ENCODE measurements at places on chromosomes 1 and 21.
A peak's percentile ranks its signal among the peaks of the same experiment; 100 is the strongest.

DNA sequence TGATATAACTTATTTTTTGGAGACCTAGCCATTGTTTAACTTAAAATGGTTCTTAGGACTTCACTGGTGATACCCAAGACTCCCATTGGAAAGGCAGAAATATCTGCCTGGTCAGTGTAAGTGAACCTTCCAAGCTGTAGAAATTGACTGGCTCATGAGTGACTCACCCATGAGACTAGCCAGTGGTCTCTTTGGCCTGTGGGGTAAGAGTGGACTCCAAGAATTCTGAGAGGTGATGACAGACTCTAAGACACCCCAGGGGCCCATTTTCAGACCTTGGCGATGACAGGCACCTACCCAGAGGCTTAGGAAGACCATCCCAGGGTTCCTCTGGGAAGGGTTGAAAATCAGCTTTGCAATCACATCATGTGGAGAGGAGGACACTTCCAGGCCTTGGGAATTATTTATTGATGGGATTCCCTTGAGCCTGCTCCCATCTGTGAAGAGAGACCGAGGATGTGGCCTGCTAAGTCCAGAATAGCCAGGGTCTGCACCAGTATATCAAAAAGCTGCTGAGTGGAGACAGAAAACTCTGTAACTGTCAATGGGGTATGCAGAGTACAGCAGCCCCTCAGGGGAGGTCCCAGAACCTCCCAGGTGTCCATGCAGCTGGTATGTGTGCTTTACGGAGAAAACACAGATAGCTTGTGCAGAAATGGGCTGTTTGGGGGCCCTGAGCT, 78.9 kb downstream of the KAZN start:
- DNase-seq = no peak

DNA sequence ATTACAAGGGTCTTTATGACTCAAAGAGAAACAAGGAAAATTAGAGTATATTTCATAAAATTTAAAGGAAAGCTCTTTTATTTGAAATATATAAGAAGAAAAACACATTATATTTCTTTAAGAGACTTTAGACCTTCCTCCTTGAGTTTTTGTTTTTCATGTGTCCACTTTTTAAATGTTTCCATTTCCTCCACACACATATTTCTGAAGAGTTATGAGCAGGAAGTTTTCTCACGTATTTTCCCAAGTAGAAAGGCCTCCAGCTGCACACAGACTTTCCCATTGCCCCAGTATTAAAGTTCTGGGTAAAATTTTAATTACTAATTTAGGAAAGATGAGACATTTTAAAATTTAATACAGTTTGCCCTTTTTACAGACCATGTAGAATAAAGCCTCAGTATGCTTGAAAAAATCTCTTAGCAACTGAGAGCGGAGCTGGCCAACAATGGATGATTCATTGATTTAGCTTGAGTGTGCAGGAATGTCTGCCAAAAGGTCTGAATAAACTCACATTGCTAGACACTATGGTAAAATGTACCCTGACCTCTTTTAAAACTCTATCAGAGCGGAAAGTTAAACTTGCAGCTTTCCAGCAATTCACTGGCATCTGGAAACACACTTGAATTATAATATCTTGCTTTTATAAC, 57.9 kb downstream of the DDAH1 start:
- no peak for DNase-seq

DNA sequence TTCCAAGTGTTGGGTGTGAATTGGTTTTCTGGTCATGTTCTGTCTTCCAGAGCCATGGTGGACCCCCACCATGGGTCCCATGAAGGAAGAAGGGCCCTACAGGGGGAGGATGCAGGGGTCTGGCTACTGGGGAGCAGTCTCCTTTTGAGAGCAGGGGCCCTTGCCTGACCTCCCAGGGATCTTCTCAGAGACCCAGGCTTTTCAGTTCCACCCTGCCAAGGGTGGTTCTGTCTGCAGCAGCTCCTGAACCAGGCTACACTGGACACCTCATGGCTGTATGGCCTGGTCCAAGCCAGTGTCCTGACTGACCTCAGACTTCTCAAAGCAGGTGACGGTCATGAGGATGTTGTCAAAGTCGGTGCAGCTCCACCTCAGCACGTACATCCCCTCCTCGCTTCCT, 109.0 kb downstream of the JAK1 start:
- peak; percentile 62 for DNase-seq

DNA sequence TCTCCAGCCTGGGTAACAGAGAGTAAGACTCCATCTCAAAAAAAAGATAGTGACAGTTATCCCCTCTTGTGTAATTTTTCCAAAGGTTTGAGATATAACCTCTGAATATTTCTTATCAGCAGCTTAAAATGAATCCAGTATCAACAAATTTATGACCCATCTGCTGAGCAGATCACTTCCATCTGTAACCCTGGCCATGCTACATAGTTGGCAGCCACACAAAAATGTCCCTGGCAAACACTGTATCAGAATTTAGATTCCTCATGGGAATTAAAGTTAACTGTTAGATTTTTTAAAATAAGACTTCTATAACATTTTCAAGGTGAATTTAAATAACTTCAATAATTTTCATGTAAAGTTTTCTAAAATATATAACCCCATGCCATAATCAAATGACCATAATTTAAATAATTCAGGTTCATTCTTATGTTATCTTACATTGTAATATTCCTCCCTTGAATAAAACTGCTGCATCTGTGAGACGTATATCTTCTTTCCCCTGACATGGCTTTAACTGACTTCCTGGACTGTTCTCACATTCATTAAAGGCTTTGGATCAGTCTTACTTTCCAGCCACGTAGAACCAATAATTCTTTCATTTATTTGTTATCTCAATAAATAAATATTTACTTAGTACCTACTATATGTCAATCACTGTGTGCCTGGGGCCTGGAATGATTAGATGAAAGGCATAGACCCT, 5.3 kb upstream of the PRPF38B start:
- no peak for DNase-seq

- DNase-seq = no peak
Measured at GRCh38 chr21:35294231-35294898, 245.3 kb upstream of the RUNX1 start.

- DNase-seq = peak; percentile 68
Measured at GRCh38 chr21:42158846-42159245, 60.1 kb upstream of the ABCG1 start.

GRCh38 chr21:38903690-38904139, 98.0 kb downstream of the ETS2 start:
- DNase-seq = peak; percentile 79

DNA sequence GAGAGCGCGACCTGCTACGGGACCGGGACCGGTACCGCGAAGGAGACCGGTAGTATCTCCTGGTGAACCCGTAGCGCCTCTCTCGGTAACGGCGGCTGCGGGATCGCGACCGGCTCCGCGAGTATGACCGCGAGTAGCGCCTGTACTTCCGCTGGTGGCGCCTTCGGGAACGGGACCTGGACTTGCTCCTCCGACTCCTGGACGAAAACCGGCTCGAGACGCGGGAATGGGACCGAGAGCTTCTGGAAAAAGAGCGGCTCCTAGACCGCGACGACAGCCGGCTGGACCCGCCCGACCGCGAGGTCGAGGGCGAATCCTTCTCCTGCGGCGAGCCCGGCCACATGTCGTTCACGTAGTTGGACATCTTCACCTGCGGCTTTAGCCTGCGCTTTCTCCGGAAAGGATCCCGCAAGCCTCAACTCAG, 642 bp downstream of the RSRP1 start:
- no peak for DNase-seq

- DNase-seq = no peak
Measured at GRCh38 chr1:153293851-153294250, 18.9 kb downstream of the PGLYRP3 start.

GRCh38 chr1:209064850-209065706, 518.4 kb upstream of the CAMK1G start:
- DNase-seq = no peak

DNA sequence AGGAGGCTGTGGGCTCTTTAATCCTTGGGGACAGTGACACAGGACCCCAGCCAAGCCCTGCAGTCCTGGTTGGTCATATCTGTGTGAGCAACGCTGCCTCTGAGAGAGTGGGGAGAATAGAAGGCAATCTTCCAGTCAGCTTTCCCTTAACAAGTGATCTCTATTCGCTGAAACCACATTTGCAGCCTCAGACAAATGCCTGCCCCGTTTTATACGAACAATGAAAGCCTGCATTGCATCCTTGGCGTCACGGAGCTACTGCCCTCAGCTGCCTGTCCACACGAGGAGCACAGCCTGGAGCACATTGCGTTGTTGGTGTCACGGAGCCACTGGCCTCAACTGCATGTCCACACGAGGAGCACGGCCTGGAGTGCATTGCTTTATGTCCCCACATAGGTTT, 150.2 kb upstream of the ARHGEF16 start:
- DNase-seq = no peak

DNA sequence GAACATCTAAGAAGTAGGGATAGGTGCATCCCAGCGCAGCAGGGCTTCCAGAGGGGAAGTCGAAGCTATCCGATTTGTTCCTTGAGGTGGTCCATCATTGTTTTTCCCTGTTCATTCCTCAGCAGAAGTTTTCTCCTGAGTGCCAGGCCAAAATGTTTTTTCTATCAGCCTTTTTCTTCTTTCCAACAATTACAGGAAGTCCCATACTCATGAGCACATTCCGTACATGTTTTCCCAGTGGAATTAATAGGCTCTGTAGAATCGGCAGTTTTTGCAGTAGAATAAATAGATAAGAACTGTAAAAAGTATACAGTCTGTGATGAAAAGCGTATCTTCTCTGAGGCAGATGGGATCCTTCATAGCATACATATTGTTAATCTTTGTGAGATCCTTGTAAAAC, 24.8 kb downstream of the CD101 start:
- no peak for DNase-seq

DNA sequence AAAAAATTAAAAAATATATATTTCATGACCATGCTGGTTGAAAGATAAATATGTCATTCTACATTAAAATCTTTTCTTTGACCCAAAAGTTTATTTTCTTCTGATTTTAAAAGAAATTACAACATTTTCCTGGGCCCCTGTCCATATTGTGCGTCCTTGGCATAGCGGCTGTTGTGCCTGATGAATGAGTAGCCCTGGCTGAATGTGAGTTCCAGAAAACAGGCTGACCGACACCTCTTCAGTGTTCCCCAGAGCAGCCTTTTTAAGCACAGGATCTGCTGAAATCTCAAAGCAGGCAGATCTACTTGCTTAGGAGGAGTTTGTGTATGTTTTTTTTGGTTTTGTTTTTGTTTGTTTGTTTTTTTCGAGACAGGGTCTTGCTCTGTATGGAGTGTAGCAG, 19.7 kb downstream of the KIAA1614 start:
- DNase-seq = no peak

DNA sequence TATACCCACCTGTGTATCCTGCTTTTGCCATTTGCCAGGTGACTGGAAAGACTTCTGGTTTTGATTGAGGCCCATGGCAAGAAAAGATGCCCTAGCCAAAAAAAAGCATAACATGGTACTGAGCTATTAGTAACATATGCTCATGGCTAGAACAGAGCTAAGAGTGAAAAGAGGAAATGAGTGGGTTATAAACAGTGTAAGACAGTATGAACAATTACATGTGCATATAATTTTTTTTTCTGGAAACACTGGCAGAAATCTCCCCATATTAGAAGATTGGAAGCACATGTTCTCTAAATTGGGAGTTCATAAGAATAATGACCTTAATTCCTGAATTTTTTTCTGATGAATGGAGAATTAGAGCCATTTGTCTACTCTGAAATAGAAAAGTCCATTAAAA, 41.2 kb upstream of the PDC start:
- DNase-seq = no peak

DNA sequence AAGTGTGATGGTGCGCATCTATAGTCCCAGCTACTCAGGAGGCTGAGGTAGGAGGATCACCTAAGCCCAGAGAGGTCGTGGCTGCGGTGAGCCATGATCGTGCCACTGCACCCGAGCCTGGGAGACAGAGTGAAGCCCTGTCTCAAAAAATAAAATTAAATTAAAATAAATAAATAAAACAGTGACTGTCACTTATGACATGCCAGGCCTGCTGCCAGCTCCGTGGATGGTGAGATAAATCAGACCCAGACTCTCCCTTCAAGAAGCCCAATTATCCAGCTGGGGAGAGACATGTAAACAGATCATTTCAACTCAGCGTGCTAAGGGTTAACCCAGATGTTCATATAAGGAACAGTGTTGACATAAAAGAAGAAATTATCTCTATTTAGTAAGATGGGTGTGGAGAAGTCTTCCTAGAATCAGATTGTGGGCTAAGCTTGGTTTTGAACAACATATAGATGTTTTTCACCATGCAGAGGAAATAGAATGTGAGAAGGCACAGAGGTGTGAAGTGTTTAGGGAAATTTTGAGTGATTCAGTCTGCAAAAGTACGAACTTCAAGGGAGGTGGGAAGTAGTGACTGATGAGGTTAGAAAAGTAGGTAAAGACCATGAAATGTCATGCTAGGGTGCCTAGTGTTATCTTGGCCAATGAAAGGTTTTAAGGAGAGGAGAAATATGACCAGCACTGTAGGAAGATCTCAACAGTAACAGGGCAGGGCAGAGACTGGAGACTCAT, 18.3 kb downstream of the YARS1 start:
- DNase-seq = no peak

DNA sequence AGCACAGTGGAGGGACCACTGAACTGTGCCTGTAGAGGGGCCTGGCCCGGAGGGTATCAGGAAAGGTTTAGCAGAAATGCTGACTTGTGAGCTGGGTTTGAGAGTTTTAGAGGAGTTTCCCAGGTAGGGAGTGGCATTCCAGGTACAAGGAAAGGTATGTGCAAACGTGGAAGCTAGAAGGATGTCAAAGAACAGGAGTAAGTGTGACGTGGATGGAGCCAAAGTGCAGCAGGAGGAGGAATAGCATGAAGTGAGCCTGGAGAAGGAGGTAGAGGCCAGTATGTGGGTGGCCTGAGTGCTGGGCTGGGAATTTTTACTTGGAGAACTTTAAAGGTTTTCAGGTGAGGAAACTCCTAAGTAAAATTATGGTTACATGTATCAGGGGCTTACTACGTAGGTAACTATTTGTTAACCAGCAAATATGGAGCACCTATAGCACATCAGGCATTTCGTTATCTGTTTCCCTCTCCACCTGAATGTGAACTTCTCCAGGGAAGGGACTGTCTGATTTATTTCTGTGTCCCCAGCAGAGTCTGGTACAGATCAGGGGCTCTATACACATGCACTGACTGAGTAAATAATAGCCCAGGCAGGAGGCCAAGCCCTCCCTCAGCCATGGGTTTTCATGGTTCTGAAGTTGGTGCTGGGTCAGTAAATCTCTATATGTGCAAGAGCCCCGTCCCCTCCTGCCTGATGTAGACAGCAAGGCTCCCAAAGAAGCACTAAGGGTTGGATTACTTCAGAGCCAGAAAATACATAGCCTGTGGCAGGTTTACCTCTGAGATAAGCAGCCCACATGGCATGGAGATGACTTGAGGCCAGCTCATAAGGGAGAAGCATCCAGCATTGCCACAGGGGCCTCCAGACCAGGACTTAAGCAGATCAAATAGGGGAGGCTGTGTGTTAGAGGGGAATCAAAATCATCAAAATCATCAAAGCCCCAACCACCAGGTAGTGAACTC, 43.4 kb downstream of the CDCP2 start:
- DNase-seq = no peak

DNA sequence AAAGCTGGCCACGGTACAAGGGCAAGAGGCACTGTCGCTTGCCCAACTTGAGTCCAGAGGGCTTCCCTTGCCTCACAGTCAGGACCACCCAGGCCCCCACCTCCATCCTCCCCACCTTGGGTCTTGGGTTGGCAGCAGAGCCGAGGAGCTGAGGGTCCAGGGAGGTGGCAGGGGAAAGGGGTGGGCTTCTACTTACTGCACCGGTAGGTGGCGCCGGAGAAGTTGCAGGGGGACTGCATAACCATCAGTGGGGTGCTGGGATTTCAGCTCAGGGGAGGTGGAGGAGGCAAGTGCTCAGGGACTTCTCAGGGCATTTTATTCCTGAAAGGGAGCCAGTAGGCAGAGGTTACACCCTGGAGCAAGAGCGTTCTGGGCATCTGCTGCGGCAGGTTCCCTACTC, 44.0 kb downstream of the TRIM62 start:
- DNase-seq = no peak

GRCh38 chr1:19096036-19096833, 113.8 kb downstream of the UBR4 start:
- no peak for DNase-seq

Measured in lower leg skin (tissue), 4 donors.